ENCODE measurements at places on chromosomes 5 and 9.

- DNase-seq, result no peak
These were observed 90.9 kb downstream of the CARTPT start for GRCh38 chr5:71810023-71810422.

GRCh38 chr9:38053697-38054461 lies 15.1 kb downstream of the SHB start:
- DNase-seq, result no peak

- DNase-seq, result no peak
These were observed 316.3 kb downstream of the FAM170A start for GRCh38 chr5:119945691-119946090.

DNA sequence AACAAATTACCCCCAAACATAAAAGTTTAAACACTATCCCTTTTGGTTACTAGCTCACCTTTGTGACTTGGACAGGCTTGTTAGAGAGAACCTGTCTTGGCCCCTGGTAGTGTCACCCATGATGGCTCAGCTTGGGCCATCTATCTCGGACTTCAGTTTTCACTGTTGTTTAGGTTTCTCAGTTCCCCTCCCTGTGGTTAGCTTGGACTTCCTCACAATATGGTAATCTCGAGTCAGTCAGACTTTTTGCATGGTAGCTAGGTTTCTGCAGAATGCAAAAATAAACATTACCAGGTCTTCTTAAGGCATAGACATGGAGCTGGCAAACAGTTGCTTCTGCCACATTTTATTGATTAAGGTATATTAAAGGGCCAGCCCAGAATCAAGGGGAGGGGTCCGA lies 324.3 kb upstream of the RORB start:
- no peak for DNase-seq

DNA sequence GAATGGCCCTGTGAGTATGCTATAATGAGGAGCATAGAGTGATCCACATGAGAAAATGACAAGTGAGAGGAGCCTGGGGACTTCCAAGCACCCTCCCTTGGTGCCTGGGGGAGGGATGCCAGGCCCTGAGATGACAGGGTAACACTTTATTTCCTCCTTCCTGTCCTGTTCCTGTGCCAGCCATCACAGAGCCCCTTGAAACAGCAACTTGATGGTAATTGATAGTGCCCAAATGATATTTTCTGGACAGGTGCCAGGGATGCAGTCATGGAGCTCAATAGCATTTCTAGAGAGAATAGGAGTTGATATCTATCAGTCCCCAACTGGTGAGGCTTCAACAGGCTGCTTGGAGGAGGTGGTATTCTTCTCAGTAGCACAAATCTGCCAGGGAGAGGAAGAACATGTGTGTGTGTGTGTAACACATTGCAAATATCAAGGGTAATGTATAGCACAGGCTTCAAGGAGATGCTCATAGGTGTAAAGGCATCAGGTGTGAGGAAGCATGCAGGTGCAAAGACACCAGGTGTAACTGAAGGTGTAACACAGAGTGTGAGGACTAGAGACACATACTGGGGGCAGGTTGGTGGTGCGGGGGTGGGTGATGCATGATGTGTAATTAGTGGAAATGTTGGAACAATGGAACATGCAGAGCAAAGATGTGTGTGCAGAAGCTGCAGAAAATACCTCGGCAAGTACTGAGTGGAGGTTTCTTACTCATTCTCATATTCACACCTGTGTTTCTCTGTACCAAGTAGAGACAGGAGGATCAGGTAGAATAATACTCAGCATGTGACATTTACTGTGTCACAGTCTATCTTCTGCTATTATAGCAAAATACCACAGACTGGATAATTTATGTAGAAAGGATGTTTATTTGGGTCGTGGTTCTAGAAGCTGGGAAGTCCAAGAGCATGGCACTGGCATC lies 18.1 kb upstream of the WWC1 start:
- no peak for DNase-seq

- DNase-seq, result no peak
These were observed 76.2 kb downstream of the STK10 start for GRCh38 chr5:172111852-172112225.

DNA sequence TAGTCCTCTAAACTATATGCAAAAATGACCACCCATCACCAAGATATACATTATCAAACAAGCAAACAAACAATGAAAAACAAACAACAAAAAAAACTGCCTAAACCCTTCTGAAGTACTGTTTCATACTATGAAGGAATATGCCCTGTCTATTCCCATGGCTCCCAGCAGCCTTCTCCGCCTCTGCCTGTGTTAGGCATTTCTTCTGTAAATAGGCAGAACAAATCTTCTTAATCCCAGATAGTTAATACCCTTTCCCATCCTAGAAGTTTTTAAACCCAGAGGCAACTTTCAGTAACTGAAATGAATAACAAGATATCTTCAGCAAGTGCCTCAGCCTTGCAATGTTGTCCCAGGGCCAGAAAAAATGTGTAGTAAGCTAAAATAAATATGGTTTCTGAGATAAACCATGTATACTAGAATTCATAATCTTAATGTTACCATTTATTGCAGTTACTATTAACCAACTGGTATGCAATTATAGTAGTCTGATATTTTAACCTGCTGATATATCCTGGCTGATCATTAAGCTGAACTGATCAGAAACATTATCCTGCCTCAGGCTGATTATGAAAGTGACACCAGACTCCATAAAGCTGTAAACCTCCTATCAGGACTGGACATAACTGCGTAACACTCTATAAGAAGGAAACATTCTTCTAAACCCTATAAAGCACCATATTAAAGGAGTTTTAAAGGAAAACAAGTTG lies 68.5 kb downstream of the ANKRD31 start:
- DNase-seq, result no peak

GRCh38 chr5:144237851-144238250 lies 67.2 kb downstream of the KCTD16 start:
- no peak for DNase-seq

DNA sequence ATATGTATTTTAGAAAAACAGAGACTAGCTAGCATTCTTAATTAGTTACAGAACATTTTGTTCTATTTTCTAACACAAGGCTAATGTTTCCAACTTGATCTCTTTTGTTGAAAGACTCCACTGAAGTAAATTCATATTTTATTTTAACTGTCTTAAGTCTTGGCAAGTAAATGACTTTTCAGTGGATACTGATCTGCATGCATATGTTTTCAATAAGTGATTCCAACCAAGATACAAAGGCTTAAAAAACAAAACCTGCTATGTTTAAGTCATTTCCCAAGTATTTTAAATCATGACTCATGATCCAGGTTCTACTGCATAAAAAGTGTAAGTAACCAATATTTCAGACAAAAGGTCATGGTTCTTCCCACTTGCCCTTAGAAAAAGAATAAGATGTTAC lies 5.7 kb downstream of the CDO1 start:
- DNase-seq, result no peak

DNA sequence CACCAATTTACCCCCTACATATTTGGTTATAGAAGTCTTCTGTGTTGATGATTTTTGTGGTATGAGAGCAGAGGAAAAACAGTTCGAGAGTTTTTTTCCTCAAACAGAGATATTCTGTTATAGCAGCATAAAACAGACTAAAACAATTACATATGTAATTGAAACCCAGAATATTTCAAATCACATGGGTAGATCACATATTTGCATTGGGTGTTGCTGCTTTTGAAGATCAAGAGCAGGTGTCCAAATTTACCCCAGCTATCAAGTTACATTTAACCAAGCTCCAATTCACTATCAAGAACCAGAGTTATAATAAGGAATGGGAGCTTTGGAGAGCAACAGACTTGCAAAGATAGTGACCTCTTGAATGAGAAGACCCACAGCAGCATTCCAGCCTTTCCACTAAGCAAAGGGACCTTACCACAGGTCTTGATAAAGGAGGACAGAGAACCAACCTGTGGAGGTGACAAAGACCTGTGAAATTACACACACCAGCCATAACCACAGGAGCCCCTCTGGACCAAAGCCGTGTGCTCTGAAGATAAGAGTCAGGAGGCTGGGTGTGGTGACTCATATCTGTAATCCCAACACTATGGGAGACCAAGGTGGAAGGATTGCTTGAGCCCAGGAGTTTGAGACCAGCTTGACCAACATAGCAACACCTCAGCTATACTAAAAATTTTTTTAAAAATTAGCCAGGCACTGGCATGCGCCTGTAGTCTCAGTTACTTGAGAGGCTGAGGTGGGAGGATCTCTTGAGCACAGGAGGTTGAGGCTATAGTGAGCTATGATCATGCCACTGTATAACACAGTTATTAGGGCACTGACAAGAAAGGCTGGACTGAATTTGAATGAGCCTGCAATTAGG lies 4.0 kb upstream of the CCL28 start:
- DNase-seq, result no peak

GRCh38 chr5:65075623-65076250 lies 307.0 kb downstream of the CWC27 start:
- no peak for DNase-seq

DNA sequence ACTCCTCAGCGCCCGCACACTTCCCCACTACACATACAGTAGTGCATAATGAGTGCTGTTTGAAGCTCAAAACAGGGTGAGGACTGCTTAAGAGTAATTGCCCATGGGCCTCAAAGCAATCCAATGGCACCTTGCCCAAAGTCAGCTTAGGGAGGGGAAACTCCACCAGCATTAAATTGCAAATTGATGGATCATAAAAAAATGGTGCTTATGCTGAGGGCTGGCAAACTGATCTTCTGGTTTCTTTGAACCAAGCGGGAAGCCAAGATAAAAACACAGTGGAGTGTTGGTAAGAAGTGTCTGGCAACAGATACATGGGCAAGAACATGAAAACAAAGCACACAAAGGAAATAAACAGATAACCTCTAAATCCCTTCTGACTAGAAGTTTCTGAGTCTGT lies 28.0 kb downstream of the TLE1 start:
- DNase-seq, result no peak

GRCh38 chr5:142040285-142040684 lies 27.5 kb upstream of the GNPDA1 start:
- DNase-seq, result no peak

GRCh38 chr5:78405829-78406750 lies 45.7 kb downstream of the SCAMP1 start:
- no peak for DNase-seq

- no peak for DNase-seq
These were observed 281.5 kb downstream of the EFNA5 start for GRCh38 chr5:107389130-107389774.
